ENCODE measurements at places on chromosomes 2 and 18.

DNA sequence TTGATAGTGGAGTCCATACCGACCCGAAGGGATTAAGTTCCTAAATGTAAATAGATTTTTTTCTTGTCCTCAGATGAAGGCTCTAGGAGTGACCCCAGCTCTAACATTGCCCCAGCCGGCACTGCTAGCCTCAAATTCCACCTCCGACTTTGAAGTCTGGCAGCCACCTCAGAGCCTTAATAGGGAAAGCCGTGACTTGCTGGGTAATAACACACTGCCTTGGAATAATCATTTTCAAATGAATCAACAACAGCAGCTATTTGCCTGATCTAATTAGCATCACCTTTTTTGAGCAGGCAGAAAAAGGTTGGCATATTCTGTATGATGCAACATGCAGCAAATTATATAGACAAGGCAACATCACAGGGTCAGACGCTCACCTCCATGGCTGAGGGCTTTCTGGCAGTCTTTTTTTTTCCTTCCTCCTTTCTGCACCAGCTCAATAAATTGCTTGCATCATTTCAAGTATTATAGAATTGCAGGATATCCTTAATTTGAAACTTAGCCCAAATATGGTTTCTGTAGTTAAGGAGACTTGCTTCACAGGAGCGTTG lies 276.5 kb upstream of the ATP5MC3 start:
- peak; percentile 2 for DNase-seq

- peak; percentile 70 for DNase-seq
These were observed 5.4 kb upstream of the PUM2 start for GRCh38 chr2:20356042-20356441.

GRCh38 chr2:15982285-15983044 lies 42.1 kb downstream of the MYCN start:
- DNase-seq = no peak

DNA sequence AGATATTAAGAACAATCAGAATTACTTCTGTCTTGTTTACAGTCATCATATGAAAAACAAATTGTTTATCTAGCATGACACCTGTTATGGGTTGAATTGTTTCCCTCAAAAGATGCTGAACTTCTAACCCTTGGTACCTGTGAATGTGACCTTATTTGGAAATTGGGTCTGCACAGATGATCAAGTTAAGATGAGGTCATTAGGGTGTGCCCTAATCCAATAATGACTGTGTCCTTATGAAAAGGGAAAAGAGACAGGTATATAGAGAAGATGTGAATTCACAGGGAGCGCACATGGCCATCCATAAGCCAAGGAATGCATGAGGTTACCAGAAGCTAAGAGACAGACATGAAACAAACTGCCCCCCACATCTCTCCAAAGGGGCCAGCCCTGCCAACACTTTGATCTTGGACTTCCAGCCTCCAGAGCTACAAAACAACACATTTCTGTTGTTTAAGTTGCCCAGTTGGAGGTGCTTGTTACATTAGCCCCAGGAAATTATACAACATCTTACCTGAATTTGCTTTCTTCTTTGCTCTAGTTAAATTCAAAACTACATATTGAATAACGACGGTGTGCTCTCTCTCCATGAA lies 2.3 kb upstream of the HPCAL1 start:
- no peak for DNase-seq

DNA sequence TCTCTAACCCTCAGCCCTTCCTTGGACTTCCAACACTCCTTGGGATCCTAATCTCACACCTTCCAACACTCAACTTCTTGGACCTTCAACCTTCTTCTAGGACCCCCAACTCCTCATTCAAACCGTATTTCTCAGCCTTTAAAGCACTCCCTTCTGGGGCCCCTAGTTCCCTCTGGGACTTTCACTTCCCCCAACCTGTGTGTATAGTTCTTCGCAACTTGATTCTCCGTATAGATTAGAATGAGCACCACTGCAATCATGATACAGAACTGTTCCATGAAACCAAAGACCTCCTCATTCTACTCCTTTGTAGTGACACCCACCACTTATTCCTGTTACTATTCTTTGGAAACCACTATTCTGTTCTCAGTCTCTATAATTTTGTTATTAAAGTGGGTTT lies 62.0 kb upstream of the NFU1 start:
- no peak for DNase-seq
